T-helper 22 cell (primary cell): ENCODE measurements at places on chromosomes 6 and 20.

- no peak for DNase-seq
Measured at GRCh38 chr20:41811456-41811855, 193.3 kb upstream of the CHD6 start.

DNA sequence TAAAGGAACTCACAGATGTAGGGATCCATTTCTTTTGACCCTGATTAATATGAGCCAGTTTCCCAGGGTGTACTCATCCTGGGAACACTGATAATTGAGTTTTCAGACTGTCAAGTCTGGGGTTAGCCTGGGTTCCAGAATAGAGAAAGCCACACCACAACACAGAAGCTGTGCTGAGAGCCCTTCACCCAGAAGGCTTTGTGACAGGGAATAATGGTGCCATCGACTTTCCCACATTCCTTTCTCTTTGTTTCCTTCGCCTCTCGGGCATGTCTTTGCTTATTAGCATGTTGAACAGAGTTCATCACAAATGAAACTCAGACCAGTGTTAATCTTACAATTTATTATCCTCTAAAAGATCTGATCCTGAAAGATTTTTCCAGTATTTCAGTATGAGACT, 95.0 kb downstream of the TCP11 start:
- no peak for DNase-seq

- no peak for DNase-seq
Measured at GRCh38 chr6:141562186-141562811, 570.4 kb upstream of the GJE1 start.

- DNase-seq: no peak
Measured at GRCh38 chr6:15511248-15512125, 151.3 kb downstream of the DTNBP1 start.

GRCh38 chr6:112330071-112330878, 16.9 kb upstream of the RFPL4B start:
- DNase-seq: no peak

DNA sequence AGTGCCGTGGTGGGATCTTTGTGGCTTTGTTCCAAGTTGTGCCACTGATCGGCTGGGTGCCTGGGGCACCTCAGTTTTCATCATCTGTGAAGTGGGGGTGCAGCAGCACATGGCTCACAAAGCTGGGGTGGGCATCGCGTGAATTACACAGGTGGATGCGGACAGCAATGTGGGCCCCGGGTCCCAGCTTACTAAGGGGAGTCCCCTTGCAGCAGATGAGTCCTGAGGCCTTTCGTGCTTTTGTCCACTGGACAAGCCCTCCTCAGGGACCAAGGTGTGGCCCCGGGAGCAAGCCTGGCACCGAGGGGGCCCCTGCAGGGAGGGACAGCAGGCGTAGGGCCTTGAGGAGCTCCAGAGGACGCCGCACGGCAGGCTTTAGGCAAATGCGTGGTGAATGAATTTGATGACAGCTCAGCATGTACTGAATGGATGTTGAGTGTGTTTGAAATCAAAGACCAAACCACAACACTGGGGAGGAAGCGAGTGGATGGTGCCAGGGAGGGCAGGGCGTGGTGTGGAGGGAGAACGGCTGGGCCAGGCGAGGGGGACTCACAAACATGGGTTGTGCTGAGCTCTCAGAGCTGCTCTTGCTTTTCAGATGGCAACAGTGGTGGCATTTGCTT, 53.2 kb downstream of the IRF4 start:
- DNase-seq: peak; percentile 48

DNA sequence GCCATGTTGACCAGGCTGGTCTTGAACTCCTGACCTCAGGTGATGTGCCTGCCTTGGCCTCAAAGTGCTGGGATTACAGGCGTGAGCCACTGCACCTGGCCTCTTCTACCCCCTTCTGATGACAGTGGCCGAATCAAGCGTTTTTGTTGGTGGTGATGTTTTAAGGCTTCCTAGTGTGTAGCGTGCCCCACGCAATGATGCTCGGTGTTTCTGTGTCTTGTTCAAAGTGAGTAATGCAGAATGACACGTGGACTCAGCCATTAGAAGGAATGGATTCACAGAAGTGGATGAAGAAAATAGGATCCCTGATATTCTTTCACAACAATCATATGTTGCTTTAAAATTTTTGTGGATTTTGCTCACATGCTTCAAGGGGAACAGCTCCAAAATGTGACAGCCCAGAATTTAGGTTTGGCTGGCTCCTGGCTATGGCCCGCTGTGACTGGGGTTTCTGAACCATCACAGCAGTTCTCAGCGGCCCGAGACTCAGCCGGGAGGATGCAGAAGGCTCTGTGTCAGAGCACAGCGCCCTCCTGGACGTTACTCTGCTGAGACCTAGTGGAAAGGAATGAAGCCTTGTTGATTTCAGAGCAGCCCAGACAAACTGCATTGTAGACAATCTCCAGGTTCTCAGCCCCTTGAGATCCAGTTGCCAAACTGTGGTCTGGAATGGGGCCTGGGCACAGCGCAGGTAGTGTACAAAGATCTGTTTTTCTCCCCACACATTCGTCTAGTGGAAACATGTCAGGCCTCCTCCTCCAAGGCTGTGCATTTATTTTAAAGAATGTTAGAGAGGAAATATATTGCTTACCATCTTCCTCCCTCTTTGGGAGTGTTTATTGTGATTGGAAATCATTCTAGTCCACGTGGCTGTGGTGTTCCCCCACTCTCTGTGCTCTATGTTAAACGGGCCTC, 57.6 kb upstream of the TIAM2 start:
- DNase-seq: no peak

DNA sequence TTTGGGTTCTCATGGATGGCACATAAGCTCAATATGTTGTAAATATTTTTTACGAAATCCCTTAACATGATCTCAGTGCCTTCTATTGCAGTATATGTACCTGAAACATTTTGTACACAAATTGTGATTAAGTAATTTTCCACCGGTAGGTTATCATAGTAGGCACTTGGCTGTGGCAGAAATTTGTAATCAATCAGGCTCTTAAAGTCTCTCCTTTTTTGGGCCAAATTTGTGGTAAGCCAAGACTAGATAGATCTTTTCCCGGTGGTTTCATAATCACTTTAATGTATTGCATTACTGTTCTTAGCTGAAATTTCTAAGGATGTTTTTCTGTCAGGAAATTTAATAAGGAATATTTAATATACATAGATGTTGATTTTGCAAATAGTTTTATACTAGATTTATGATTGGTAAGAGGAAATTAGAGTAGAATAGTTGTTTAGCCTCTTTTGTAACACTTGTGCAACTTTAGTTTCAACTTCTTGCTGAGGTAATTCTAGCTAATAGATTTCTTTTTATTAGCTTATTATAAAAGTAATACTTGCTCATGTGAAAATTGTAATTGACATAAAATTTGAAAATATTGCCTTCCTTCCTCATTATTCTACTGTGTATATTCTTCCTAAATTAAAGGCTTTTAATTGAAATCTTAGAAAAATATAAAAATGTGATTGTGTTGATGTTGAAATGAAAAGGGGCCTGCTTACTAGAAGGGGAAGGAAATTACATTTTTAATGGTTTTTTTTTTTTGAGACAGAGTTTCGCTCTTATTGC, 3.2 kb downstream of the PCMT1 start:
- no peak for DNase-seq

- DNase-seq: no peak
Measured at GRCh38 chr6:161439093-161439492, 165.2 kb upstream of the AGPAT4 start.

DNA sequence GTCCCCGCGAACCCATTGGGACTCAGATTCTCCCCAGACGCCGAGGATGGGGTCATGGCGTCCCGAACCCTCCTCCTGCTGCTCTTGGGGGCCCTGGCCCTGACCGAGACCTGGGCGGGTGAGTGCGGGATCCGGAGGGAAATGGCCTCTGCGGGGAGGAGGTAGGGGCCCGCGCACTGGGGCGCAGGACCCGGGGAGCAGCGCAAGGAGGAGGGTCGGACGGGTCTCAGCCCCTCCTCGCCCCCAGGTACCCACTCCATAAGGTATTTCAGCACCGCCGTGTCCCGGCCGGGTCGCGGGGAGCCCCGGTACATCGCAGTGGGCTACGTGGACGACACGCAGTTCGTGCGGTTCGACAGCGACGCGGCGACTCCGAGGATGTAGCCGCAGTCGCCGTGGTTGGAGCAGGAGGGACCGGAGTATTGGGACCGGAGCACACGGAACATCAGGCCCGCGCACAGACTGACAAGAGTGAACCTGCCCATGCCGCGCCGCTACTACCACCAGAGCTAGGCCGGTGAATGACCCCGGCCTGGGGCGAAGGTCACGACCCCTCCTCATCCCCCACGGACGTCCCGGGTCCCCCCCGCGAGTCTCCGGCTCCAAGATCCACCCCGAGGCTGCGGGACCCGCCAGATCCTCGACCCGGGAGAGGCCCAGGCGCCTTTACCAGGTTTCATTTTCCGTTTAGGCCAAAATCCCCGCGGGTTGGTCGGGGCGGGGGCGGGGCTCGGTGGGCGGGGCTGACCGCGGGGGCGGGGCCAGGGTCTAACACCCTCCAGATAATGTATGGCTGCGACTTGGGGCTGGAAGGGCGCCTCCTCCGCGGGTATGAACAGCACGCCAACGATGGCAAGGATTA, 15.7 kb upstream of the HLA-A start:
- peak; percentile 81 for DNase-seq

DNA sequence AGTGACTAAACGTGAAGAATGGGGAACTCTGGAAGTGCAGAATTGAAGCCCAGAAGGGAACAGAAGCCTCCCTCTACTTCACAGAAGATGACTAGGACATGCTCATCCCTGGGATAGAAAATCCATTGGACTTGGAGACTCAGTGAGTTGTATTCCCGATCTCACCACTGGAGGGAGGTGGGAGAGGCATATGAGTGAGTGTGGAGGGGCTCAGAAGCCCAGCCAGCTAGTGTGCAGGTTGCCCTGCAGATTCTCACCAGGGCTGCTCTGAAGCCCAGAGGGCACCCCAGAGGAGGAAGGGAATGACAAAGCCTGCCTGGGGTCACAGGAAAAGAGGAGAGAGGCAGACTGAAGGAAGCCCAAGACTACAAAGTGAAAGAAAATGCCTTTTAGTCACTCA, 42.1 kb upstream of the HLA-E start:
- no peak for DNase-seq

DNA sequence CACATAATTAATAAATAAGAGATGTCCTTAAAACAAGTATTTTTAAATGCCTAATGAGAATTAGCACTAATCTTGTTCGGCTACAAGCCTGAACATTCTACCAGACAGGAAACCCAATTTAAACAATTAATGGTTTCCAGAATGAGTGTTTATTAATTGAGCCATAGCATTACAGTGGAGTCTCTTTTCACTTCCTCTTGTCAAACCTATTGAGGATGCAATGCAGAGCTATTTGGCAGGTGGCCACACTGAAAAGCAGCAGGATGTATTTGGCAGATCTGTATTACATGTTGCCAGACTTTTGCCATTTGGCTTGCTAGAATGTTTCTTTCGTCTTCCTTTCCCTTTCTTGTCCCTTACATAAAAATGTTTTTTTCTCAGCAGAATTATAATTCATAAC, 475.2 kb upstream of the MARCKS start:
- no peak for DNase-seq

DNA sequence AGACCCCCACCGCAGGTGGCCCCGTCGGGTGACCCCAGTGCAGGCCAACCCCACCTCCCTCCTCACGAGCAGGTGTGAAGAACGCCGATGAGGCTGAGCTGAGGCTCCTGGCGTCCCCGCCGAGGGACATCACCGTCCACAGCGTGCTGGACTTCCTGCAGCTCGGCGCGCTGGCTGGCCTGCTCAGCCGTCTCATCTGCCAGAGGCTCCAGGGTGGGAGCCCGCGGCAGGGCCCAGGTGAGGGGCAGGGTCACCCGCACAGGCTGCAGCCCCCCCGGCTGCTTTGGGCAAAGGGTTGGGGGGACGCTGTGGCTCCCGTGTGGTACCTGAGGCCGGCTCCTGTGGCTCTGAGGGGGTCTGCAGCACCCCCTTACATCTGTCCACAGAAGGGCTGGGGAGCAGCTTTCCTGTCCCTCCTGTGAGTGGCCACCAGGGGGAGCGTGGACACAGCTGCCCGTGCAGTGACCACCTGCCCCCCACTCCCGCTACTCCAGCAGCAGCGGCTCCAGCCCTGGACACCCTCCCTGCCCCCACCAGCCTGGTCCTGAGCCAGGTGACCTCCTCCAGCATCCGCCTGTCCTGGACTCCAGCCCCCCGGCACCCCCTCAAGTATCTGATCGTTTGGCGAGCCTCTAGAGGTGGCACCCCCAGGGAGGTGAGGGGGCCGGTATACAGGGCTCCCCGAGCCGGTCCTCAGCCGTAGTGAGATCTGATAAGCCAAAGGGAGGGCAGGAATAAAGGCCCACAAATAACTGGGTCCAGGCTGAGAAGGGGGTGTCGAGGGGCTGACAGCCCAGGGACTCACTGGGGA, 16.5 kb downstream of the COL20A1 start:
- DNase-seq: no peak

GRCh38 chr20:42046371-42047085, 428.4 kb upstream of the CHD6 start:
- no peak for DNase-seq
